HFFc6 (cell line): ENCODE measurements at places on chromosomes 3 and 15. TPM values are rescaled to one million over a fixed set of nuclear protein-coding genes. Genes with fewer than 3 reads are reported as not detected.

GRCh38 chr3:187112934-187113793 is 26.1 kb downstream of the RPL39L start:
- H3K4me3 ChIP-seq: no peak overlapping the region
- peak; percentile 44 for DNase-seq
- peaks cover 8% of the 10 kb centered on the region for H3K4me1 ChIP-seq

GRCh38 chr3:60101621-60102020 is 1051.8 kb upstream of the CFAP20DC start:
- H3K36me3 ChIP-seq: no peaks in the 10 kb centered on the region
- no peak for DNase-seq
- H3K4me3 ChIP-seq: no peak overlapping the region
- no peaks in the 10 kb centered on the region for H3K4me1 ChIP-seq

DNA sequence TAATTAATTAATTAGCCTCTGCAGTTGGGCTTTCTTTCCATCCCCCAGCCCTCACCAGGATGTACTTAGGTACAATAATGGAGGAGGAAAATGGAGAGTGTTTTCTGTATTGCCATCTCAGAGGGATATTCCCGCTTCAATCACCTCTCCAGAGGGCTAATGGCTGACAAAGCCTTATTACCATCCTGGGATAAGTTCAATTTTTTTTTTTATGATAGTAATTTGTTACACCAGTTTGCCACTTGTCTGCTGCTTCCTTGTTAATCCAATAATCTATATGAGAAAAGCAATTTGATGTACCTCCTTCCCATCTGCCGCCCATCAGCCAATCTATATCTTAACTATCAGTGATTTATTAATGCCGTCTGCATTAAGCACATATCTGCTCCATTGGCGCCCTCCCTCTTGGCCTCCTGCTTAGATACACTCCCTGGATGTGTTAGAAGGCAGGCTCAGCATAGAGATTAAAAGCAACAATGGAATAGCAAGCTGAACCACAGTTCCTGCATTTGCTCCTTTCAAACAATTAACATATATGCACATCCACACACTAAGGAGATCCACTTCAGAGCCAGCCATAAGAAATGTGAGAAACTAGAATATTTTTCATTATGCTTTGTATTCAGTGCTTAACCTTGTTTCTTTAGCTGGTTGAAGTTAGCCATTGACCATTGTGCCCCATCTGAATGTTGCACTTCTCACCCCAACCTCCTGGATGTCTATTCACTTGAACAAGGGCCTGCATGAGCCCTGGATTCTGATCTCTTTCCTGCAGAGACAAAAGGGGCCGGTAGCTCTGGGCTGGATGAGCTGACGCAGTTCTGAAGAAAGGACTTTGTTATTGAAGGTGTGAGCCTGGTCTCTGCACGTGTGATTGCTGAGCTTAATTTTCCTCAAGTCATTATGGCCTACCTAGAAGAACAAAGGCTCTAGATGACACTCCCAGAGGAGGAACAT is 237.3 kb upstream of the GAP43 start:
- no peak overlapping the region for H3K4me3 ChIP-seq
- H3K4me1 ChIP-seq: no peaks in the 10 kb centered on the region
- no peak for DNase-seq
- H3K36me3 ChIP-seq: no peaks in the 10 kb centered on the region

GRCh38 chr3:89278302-89279025 is 171.0 kb downstream of the EPHA3 start:
- no peak overlapping the region for H3K27ac ChIP-seq
- H3K4me3 ChIP-seq: no peak overlapping the region
- no peaks in the 10 kb centered on the region for H3K36me3 ChIP-seq
- no peaks in the 10 kb centered on the region for H3K4me1 ChIP-seq
- no peaks in the 10 kb centered on the region for H3K27me3 ChIP-seq

DNA sequence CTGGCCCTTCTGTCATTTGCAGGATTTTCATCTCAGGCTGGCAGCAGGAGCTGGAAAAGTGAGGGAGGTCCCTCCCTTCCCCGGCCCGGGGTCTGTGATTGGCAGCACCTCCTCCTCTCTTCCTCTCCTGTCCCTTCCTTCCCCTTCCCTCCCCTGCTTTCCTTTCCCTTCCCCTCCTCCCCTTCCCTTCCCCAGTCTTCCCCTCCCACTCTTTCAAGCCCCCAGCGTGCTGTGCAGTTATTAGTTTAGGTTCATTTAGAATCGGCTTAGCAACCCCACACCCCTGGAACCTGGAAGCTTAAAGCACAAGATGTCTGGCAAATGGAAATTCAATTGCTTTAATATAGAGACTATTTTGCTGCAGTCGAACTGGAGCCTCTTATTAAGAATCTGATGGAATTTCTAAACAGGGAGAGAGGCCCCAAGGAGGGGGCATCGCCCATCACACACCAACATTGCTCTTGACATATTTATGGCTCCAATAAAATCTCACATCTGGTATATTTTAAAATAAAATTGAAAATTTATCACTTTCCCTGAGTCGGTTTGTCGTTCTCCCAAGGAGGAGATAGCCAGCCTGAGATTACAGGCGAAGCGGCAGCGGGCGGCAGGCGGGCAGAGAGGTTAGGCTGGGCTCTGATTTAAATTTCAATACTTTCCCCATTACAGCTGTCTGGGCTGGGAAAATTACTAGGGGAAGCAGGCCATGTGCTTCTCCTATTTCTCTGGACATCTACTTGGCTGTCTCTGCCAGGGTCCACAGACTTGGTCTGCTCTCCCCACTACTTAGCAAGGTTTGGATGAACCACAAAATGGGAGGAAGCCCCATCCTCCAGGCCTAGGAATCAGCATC is 98.9 kb downstream of the LINGO1 start:
- H3K36me3 ChIP-seq: no peaks in the 10 kb centered on the region
- peaks cover 8% of the 10 kb centered on the region for H3K4me1 ChIP-seq
- H3K27me3 ChIP-seq: peaks cover 41% of the 10 kb centered on the region
- H3K4me3 ChIP-seq: no peak overlapping the region
- no peak overlapping the region for H3K27ac ChIP-seq
- no peak for DNase-seq

GRCh38 chr3:55489798-55490132 is 2.7 kb upstream of the WNT5A start:
- no peak overlapping the region for H3K27ac ChIP-seq
- DNase-seq: no peak
- peaks cover 14% of the 10 kb centered on the region for H3K36me3 ChIP-seq
- peak overlapping the region; percentile 98 for H3K4me3 ChIP-seq

DNA sequence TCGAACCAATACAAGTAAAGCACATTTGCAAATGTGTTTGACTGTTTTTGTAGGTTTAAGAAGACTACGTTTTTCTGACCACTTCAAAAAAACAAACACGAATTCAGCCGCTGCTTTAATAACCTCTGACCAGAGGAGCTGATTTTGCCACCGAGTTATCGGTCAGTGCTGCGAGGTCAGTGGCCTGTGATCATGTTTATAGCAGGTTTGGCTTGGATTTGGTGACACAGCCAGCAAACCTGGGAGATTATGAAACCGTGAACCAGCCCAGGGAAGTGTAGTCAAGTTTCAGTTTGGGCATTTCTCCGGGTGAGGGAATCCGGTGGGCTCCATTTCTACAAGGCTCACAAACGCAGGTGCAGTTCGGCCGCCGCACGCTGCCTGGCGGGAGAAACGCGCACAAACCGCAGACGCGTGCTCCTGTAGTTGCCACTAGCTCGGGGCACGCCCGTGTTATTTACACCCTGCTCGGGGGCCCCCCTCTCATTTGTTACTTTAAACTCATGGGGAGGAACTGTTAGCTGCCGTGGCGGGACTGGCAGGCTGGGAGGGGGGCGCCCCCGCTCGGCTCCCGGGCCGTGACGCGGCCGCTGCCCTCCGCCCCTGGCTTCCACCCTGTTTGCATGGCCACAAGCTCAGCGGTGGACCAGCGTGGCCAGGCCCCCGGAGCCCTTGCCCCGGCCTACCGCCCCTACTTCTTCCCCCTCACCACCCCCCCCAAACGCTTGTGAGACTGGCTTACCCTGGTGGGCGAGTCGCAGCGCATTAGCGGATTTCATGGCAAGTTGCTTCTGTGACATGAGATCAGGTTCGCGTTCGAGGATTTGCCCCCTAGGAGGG is 13.6 kb upstream of the ONECUT1 start:
- H3K27me3 ChIP-seq: peaks cover 63% of the 10 kb centered on the region
- H3K4me3 ChIP-seq: peak overlapping the region; percentile 57
- no peaks in the 10 kb centered on the region for H3K36me3 ChIP-seq

- no peak overlapping the region for H3K27ac ChIP-seq
- H3K27me3 ChIP-seq: peaks cover 6% of the 10 kb centered on the region; the same call in 1 of the 2 replicates
- peaks cover 9% of the 10 kb centered on the region for H3K4me1 ChIP-seq
- H3K36me3 ChIP-seq: no peaks in the 10 kb centered on the region
Observed at GRCh38 chr3:155667988-155668387, 76.9 kb downstream of the PLCH1 start.

GRCh38 chr3:57234613-57235575 is 7.4 kb downstream of the APPL1 start:
- no peaks in the 10 kb centered on the region for H3K27me3 ChIP-seq
- H3K4me1 ChIP-seq: peaks cover 6% of the 10 kb centered on the region
- no peak overlapping the region for H3K27ac ChIP-seq
- DNase-seq: no peak

- peaks cover 78% of the 10 kb centered on the region for H3K4me1 ChIP-seq
- H3K27ac ChIP-seq: peak within 1 kb of the TSS; percentile 72
- DNase-seq: no peak
- H3K36me3 ChIP-seq: 0 out of 2 replicates have a peak, but pooled peaks cover 3% of the 10 kb centered on the region
- H3K4me3 ChIP-seq: peak within 1 kb of the TSS; percentile 49
Observed at GRCh38 chr3:111595232-111595631, at the start of gene ZBED2. Gene ZBED2, minus strand, starts transcription at chr3:111595346. Its CDS starts 1,145 bp downstream, at chr3:111594201.

DNA sequence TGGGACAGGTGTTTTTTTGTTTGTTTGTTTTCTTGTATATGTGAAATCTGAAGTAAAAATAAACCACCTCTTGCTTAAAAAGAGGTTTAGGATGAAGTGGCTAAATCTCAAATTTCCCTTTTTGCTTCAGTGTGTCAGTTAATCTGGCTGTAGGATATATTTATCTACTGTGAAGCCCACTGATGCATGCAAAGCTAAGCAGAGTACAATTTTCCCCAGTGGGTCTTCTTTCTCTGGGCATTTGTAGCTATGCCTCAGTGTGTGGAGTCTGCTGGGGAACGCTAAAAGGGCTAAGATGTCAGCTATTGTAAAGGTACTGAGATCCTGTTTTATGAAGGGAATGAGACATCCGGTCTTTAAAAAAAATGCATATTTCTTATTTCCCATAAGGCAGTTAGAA is 190.6 kb downstream of the TCF12 start:
- peaks cover 7% of the 10 kb centered on the region for H3K4me1 ChIP-seq
- H3K36me3 ChIP-seq: peaks cover 11% of the 10 kb centered on the region; the same call in 1 of the 2 replicates
- no peak for DNase-seq
- H3K4me3 ChIP-seq: no peak overlapping the region

DNA sequence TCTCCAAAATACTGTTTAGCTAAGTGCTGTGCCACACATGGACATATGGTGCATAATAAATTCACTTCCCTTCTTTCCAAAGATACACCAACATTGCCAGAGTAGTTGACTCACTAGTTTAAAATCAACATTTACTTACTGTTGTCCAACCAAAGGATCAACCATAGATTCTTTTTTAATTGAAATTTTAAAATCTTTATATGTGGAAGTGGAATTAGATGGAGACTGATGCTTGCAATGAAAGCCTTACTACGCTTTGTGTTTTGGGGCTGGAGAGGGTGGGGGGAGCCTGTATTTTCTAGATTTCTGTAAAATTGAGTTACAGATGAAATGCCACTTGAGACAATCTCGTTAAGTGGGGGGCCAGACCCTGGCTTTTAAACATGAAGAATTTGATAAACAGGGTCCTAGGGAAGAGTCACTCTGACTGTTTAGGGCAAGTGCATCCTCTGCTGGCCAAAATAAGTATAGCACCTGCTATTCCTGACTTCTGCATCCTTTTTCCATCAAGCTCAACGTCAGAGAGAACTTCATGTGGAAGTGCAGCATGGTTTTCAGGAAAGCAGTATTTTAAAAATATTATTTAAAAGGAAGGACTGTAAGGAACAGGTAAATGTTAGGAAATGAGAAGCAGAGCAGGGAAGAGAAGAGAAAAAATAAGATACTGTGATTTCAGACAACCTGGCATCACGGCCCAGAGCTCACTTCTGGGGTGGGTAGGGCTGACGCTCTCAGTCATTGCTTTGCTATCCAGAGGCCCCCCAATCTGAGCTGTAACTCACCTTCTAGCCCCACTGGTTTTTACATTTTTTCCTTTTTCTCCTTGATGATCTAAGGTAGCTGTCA is 76.7 kb downstream of the BOC start:
- H3K4me3 ChIP-seq: no peak overlapping the region
- H3K27ac ChIP-seq: peak overlapping the region; percentile 89
- H3K4me1 ChIP-seq: peaks cover 29% of the 10 kb centered on the region
- H3K36me3 ChIP-seq: 0 out of 2 replicates have a peak, but pooled peaks cover 5% of the 10 kb centered on the region
- peak; percentile 51 for DNase-seq
- no peaks in the 10 kb centered on the region; the same call in 1 of the 2 replicates for H3K27me3 ChIP-seq

DNA sequence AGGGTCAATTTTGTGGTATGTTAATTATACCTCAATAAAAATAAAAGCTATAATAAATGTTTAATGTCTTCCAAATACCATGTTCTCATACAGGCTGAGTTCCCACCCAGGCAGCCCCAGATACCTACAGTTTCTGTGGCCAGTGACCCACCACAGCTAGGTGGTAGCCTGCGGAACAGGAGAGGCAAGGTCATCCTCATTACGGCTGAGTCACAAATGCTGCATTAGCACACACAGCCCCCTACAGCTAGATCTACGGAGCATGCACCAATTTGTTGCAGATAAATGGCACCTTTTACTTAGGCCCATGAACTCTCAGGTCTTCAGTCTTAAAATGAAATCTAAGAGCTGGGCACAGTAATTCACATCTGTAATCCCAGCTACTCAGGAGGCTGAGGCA is 5.1 kb downstream of the SPATA12 start:
- H3K36me3 ChIP-seq: no peaks in the 10 kb centered on the region
- H3K27ac ChIP-seq: no peak overlapping the region
- no peak for DNase-seq
- H3K4me3 ChIP-seq: no peak overlapping the region
- H3K4me1 ChIP-seq: peaks cover 20% of the 10 kb centered on the region
- peaks cover 4% of the 10 kb centered on the region for H3K27me3 ChIP-seq

GRCh38 chr15:39756806-39757522 is 25.7 kb downstream of the FSIP1 start:
- H3K27ac ChIP-seq: no peak overlapping the region
- no peak overlapping the region for H3K4me3 ChIP-seq
- peaks cover 18% of the 10 kb centered on the region for H3K4me1 ChIP-seq
- H3K27me3 ChIP-seq: no peaks in the 10 kb centered on the region
- DNase-seq: peak; percentile 57

DNA sequence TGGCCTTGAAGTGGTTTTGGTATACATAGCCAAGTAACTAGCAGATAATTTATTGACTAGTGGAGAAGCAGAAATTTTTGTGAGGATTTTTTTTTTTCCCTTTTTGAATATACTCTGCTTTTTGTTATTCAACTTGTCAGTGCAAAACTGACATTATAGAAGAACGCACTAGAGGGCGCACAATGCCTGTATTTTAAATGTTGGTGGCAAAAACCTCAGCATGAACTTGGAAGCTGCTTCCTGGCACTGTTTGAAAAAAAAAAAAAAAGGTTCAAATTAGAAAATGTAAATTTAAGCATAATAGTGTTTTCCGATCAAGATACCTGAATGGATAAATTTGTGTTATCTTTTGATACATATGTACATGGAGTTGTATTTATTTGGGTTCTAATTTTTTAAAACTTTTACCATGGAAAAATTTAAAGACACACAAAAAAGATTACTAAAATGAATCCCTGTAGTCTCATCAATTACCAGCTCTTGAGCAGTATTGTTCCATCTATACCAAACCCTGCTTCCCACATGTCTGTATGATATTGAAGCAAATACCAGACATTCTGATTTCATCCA is 56.0 kb downstream of the SLC25A26 start:
- H3K4me1 ChIP-seq: no peaks in the 10 kb centered on the region
- H3K4me3 ChIP-seq: no peak overlapping the region
- H3K27me3 ChIP-seq: no peaks in the 10 kb centered on the region
- no peaks in the 10 kb centered on the region for H3K36me3 ChIP-seq
- H3K27ac ChIP-seq: no peak overlapping the region

Gene UROC1
- total RNA-seq: not detected in 3 replicates

Gene CEP19
- total RNA-seq: 2.0 to 2.6 TPM (median 2.1 TPM) in 3 replicates

Gene IGSF11
- not detected in 3 replicates for total RNA-seq

Gene CCR4
- total RNA-seq: not detected in 2 replicates

Gene GPR62
- 0.08 TPM in 1 of 3 replicates, not detected in the others for total RNA-seq

Gene GCNT3
- not detected in 2 replicates for total RNA-seq
